ENCODE measurements at places on chromosomes 1 and 21.

GRCh38 chr1:244954359-244954758 lies 90.0 kb upstream of the HNRNPU start:
- DNase-seq: no peak

DNA sequence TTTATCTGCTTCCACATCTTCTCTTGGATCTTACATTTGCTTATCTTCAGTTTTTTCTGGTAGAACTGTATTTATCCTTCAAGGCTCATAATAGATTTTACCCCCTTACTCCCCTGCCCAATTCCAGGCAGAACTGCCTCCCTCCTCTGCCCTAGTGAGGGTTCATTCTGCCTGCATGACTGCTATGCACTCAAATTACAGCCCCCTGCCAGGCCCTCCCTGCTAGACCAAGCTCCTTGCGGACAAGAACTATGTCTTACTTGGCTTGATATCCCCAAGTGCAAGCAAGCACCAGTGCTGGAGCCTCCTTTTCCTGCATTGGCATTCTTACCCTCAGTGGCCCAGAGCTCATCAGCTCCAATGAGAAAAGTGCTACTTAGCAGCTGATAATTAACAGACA lies 18.1 kb downstream of the MAPKAPK2 start:
- DNase-seq: no peak

GRCh38 chr1:199573047-199573446 lies 454.5 kb upstream of the NR5A2 start:
- DNase-seq: no peak

GRCh38 chr1:197920067-197920396 lies 2.9 kb downstream of the LHX9 start:
- DNase-seq: no peak

GRCh38 chr1:63936276-63936675 lies 162.5 kb downstream of the ROR1 start:
- no peak for DNase-seq

- DNase-seq: no peak
These were observed 146.9 kb downstream of the MIS18A start for GRCh38 chr21:32131960-32132359.

- DNase-seq: no peak
These were observed 1.5 kb upstream of the CLCNKA start for GRCh38 chr1:16020325-16020724.

Measured in GM10248 (cell line).